ENCODE measurements at places on chromosomes 13 and 19.

- no peak for DNase-seq
Measured at GRCh38 chr13:59094181-59094580, 1069.5 kb downstream of the DIAPH3 start.

- DNase-seq: no peak
Measured at GRCh38 chr19:13989487-13989886, 16.6 kb downstream of the RFX1 start.

DNA sequence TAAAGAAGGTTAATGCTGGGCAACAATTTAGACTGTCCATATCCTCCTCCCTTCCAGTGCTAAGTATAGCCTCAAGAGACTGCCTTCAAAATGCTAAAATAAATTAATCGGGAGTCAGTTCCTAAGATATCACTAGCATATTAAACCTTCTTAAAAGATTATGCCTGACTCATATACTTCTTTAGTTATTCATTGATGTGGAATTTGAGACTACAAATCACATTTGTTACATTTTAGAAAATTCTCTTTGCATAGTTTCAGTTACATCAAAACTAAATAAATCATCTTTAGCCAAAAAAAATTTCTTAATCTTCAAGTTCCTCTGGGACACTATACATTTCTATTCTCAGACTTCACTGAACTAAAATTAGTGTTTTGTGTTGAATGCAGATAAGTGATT lies 769.1 kb downstream of the PCDH9 start:
- no peak for DNase-seq

GRCh38 chr13:98761986-98762616 lies 9.6 kb upstream of the SLC15A1 start:
- no peak for DNase-seq

DNA sequence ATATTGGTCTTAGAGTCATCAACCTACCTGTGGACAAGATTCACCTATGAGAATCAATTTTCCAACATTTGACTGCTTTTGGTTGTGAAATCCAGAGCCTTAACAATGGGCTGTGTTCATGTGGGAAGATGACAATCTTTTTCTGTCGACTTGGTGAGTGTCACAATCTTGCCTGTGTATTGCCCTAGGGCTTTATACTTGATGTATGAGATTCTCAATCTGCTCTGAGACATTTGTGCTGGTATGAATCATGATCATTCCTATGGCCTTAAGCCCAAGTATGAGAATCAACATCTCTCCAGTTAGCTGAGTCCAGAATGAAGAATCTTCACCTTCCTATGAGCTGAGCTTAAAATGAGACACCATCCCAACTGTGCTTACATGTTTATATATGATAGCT lies 68.7 kb downstream of the ZNF726 start:
- DNase-seq: no peak
